Globus pallidus (tissue), 1 donor: ENCODE measurements at places on chromosomes 13 and 19.

- DNase-seq = no peak
These were observed 2.5 kb downstream of the RPS9 start for GRCh38 chr19:54203151-54203611.

DNA sequence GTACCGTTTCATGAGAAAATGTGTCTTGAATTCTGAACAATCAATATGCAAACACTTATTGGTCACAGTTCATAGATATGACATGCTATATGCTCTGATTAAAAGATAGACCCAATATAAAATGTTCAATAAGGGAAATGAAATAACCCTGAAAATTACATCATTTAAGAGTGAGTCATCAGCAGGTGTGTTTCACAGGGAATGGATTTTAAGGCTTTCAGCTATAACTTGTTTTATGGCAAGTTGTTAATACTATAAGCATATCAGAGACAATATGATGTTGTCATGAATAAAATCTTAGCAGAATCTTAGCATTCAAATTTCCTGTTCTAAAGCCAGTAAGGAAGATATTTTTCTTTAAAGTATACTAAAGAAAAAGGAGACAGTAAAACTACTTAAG is 483.4 kb upstream of the PCDH9 start:
- DNase-seq = no peak

GRCh38 chr19:46350758-46351159 is 3.9 kb downstream of the PPP5C start:
- DNase-seq = no peak

- no peak for DNase-seq
These were observed 1586.1 kb downstream of the OLFM4 start for GRCh38 chr13:54614726-54615125.

GRCh38 chr13:67061750-67062149 is 168.4 kb downstream of the PCDH9 start:
- DNase-seq = no peak

DNA sequence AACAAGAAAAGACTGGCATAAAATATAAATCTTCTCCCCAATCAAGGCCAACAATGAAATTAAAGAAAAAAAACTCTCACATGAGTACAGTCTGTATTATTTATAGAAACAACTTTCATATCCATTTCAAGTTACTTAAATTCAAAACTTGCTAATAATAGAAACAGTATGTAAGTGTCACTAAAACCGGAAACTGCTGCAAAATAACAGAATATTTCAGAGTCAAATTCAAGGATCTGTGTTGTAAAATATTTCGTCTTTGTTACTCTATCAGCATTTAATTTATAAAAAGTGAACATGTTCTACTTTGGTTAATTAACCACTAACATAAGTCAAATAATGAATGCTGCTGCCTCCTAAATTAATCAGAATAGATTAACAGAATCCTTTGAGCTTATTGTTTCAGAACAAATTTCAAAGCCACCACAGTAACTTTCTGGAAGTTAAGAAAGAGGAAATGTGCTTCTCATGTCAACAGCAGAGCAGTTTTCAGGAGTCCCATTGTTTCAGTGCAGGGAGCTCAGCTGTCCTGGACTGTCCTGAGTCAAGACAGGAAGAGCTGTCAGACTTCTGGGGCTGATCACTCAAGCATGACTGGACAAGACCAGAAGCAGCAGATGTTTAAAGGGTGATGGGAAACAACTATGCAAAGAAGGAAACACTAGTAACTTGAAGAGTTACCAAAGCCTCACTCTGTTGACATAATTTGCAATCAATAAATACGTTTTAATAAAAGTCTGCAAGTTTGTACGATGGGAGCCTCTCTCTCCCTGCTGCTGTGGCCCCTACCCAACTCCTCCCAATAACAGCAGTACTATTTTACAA is 76.9 kb downstream of the FOXO1 start:
- peak; percentile 77 for DNase-seq

GRCh38 chr13:101527130-101527529 is 74.7 kb downstream of the ITGBL1 start:
- no peak for DNase-seq

DNA sequence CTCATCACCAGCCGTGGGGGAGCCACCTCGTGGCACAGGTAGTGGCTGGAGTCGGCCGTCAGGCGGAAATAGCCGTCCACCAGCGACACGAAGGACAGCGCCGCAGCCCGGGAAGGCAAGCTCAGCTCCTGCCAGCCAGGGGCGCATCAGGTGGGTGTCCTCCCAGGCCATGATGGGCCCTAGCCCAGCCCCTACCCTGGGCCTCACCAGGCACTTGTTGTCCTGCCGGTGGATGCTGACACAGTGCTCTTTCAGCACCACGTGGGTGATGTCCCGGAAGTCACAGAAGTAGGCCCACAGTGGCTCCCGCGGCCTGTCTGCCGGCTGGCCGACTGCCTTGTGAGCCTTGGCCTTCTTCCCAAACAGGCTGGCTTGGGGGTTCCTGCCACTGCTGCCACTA is 15.7 kb downstream of the TYK2 start:
- DNase-seq = peak; percentile 35

- no peak for DNase-seq
These were observed 24.9 kb downstream of the GADD45B start for GRCh38 chr19:2500841-2501261.

GRCh38 chr19:18057557-18057956 is 29.2 kb downstream of the IL12RB1 start:
- peak; percentile 80 for DNase-seq

- no peak for DNase-seq
These were observed 3.9 kb upstream of the IL12RB1 start for GRCh38 chr19:18090545-18091216.

DNA sequence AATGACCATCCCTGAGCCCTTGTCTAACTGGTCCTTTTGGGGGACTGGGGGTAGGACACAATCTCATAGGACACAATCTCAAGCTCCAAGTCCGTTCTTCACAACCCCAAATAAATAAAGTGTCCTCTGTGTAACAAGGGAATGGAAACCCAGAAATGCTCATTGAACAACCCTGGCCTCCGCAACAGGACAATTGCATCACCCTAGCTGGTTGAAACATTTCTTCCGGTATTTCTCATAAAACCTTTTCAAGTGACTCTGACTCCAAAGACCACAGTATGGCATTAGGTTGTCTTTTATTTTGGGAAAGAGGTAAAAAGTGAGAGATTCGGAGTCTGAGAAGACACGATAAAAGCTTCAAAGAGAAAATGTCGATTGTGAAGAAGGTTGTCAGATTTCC is 186.6 kb downstream of the ZNF536 start:
- DNase-seq = no peak

- no peak for DNase-seq
These were observed 17.3 kb downstream of the ANKRD10 start for GRCh38 chr13:110897521-110897920.

GRCh38 chr13:42880056-42880605 is 98.7 kb downstream of the FAM216B start:
- no peak for DNase-seq

GRCh38 chr13:50322006-50322405 is 306.8 kb downstream of the KCNRG start:
- no peak for DNase-seq

- no peak for DNase-seq
These were observed 84.2 kb downstream of the TNFRSF19 start for GRCh38 chr13:23654111-23655110.

- peak; percentile 60 for DNase-seq
These were observed 34.4 kb upstream of the NANOS3 start for GRCh38 chr19:13842291-13843103.

GRCh38 chr19:15048885-15049541 is at the start of gene CASP14:
CASP14 (plus strand) TSS chr19:15049480; CDS start chr19:15052252, 2,772 bp downstream.
- DNase-seq = no peak

GRCh38 chr19:41309180-41310032 is 566 bp upstream of the CCDC97 start:
- DNase-seq = no peak

DNA sequence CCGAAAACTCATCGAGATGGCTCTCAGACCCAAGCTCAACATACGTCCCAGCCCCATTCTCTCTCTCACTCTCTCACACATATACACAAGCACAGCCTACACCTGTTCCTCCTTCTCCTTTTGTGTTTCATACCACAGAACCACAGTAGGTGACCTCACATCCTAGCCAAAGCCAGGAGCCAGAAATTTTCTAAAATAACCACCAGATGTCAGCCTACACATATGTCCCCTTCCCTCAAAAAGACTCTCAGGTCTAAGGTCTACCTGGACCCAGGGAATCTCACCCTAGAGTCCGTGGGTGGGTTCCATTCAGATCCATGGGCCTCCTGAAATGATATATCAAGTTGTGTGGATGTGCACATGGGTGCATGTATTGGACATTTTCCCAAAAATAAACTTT is 104.2 kb upstream of the IPO5 start:
- DNase-seq = no peak

DNA sequence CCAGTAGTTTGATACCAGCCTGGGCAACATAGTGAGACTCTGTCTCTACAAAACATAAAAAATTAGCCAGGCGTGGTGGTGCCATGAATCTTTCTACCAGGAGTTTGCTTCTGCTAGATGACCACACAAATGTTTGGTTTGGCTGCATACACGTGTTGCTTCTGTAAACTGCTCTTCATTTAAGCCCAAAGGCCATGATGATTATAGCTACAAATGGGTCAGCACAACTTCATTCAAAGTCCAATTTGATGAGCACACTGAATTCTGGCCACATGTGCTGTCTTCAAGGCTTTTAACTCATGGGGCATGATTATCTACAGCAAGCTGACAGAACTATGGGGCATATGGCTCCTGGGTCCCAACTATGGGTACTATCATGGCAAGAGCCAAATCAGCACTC is 46.3 kb upstream of the DCT start:
- no peak for DNase-seq

DNA sequence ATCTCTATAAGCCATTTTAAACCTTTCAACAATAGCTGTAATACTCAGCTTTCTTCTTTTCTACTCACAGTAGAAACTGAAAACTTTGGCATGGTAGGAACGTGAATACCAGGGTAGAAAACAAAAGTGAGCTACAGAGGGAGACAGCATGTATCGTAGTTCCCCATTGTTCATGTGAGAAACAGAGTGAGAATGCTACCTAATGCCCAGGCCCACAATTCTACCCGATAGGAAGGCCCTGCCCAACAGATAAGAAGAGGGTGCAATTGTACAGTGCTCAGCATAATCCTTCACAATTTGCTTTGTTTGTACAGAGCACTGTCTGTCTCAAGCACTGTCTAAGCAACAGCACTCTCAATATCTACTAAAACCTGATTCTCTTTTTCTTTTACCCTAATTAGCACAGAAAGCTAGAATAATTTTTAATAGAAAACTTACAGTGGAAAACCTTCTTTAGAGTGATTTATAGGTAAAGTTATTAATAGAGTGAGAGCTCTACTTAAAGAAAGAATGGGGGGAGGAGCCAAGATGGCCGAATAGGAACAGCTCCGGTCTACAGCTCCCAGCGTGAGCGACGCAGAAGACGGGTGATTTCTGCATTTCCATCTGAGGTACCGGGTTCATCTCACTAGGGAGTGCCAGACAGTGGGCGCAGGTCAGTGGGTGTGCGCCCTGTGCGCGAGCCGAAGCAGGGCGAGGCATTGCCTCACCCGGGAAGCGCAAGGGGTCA is 322.3 kb downstream of the EFNB2 start:
- DNase-seq = no peak

DNA sequence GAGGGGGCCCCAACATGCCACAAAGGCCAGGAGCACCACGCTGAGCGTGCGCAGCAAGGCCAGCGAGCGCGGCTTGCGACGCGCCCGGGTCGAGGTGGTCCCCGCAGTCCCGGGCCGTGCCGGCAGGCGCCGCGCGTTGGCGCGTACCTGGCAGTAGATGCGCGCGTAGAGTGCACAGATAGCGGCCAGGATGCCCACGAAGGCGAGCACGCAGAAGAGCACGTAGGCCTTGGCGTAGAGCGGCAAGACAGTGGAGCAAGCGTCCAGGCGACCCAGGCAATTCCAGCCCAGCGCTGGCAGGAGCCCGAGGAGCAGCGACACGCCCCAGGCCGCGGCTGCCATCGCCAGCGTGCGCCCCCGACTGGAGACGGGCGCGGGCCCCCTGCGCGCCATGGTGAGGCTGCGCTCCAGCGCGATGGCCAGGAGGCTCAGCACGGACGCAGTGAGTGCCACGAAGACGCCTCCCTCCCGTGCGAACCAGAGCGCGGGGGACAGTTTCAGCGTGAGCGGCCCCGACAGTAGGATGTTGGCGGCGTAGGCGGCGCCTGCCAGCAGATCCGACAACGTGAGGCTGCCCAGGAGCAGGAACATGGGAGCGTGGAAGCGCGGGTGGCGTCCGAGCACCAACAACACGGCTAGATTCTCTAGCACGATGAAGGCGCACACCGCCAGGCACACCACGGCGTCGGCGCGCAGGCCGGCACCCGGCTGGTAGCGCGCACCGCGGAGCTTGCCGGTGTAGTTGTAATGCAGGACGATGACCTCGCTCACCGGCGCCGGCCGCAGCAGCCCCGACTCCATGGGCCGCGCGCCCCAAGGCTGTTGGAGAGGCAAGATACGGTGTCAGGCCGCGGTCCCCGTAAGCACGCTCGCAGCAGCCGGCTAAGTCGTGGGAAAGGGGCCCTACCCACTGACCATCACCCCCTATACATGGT is 2.8 kb downstream of the S1PR5 start:
- no peak for DNase-seq

- DNase-seq = no peak
These were observed 699 bp downstream of the MEGF8 start for GRCh38 chr19:42325896-42326771.

GRCh38 chr13:89783221-89783755 is 1564.2 kb upstream of the MIR17HG start:
- no peak for DNase-seq

- DNase-seq = no peak
These were observed 422 bp downstream of the ZNF71 start for GRCh38 chr19:56595548-56595899.

- no peak for DNase-seq
These were observed 326.2 kb downstream of the TSHZ3 start for GRCh38 chr19:31023038-31023437.

DNA sequence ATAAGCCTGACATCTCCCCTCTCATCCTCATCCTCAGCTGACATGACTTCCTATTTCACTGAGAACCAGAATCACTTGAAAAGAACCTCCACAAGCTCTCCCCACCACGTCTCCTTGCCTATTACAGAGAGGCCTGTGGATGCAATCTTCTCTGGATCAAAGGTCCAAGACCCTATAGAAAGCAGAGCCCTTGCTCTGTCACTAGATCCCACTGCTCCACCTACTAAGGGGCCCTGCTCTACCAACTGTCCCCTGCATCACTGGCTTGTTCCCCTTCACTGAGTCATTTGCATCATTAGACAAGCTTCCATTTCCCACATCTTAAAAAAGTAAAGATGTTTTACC is 40.8 kb downstream of the RCBTB2 start:
- DNase-seq = peak; percentile 43

DNA sequence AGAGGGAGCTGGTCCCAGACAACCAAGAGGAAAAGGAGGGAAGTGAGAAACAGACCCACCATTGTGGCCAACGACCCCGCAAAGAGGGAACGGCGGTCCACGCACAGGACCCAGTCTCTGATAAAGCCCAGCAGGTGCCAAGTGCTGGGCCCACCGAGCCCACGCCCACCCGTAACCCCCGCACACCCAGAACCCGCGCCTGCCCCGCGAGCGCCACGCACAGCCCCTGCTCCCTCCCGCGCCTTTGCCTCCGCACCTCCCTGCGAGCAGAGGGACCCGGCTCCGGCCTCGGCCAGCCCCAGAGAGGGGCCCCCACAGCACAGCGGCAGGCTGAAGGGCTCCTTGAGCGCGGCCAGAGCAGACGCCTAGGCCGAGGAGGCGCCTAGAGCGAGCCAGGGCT is 1192.2 kb downstream of the PCDH17 start:
- no peak for DNase-seq

GRCh38 chr19:17469092-17469480 is 1.2 kb upstream of the SLC27A1 start:
- DNase-seq = no peak
